ENCODE measurements at places on chromosomes 2 and 18.

- no peak for DNase-seq
Measured at GRCh38 chr2:117718048-117718447, 96.4 kb upstream of the DDX18 start.

GRCh38 chr2:112253261-112253815, 1.5 kb downstream of the ZC3H8 start:
- DNase-seq: no peak

DNA sequence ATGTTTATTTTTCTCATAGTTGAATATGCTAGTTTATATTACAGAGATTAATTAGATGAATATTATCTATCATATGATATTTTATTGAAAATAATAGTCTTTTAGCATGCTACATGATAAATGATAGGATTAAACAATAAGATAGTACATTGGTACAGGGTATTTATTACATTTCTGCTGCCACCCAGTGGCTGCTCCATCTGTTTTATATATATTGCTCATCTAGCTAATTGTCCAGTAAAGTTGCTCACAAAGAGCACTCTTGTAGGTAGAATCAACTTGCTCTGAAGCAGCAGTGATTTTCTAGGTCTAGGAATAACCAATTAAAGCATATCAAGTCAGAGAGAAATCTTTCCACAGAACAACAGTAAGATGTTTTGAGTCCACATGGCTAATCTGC, 183.3 kb downstream of the ASXL3 start:
- no peak for DNase-seq

GRCh38 chr18:75246721-75247610, 36.4 kb downstream of the TSHZ1 start:
- DNase-seq: peak; percentile 23

All from Jurkat, Clone E6-1 (cell line).